ENCODE measurements at places on chromosomes 12 and 14.

DNA sequence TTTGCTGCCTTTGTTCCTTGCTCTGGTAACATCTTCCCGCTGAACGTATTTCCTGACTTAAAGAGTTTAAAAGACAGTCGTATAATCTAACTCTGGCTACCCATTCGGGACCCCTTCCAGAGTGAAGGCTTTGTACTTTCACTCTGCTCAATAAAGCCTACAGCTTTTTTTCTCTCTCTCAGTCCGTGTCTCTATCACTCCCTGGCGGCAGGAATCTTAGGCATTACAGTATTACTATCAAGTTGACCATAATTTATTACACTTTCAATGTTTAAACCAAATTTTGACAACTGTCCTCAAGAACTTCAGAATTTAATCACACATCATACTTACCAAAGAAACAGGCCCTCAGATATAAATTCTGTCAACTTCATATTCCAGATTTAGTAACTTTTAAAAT lies 967.9 kb downstream of the FSCB start:
- peak; percentile 1 for DNase-seq

- DNase-seq = no peak
Measured at GRCh38 chr12:69161829-69162228, 77.5 kb upstream of the CPSF6 start.

GRCh38 chr12:76031081-76031413 lies 529 bp downstream of the PHLDA1 start:
- DNase-seq = no peak

DNA sequence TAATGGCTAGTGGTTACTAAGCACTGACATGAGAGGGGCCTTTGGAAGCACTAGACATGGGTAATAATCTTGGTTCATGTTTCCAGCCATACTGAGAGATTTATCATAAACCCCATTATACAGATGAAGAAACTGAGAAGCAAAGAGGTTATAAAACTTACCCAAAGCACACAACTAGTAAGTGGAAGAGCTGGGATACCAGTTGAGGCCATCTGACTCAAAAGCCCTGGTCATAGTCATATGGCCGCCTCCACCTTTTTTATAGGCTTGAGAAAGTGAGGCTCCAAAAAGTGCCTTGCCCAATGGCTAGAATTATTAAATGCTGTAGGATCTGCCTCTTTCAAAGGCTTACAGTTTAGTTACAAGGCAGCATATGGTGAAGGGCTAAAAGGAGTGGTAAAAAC lies 944 bp downstream of the TXNRD1 start:
- DNase-seq = no peak

GRCh38 chr12:56336361-56337167 lies 2.1 kb upstream of the IL23A start:
- peak; percentile 62 for DNase-seq

- DNase-seq = peak; percentile 87
Measured at GRCh38 chr12:76720068-76720467, 43.8 kb upstream of the ZDHHC17 start.

DNA sequence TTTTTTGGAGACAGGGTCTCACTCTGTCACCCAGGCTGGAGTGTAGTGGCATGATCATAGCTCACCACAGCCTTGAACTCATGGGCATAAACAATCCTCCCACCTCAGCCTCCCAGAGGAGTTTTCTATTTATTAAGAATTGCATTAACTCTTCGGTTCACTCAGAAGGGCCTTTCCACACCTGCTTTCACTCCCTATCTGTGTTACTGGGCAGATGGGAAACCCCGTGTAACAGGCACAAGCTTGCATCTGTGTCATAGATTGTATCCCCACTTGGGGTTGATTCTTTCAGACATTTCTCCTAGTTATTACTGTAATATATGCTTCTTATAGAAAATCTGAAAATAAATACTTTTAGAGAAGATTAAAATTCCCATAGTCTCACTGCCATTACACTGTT lies 38.7 kb downstream of the STX2 start:
- no peak for DNase-seq

GRCh38 chr14:64387232-64387781 lies 846 bp upstream of the MTHFD1 start:
- peak; percentile 24 for DNase-seq

DNA sequence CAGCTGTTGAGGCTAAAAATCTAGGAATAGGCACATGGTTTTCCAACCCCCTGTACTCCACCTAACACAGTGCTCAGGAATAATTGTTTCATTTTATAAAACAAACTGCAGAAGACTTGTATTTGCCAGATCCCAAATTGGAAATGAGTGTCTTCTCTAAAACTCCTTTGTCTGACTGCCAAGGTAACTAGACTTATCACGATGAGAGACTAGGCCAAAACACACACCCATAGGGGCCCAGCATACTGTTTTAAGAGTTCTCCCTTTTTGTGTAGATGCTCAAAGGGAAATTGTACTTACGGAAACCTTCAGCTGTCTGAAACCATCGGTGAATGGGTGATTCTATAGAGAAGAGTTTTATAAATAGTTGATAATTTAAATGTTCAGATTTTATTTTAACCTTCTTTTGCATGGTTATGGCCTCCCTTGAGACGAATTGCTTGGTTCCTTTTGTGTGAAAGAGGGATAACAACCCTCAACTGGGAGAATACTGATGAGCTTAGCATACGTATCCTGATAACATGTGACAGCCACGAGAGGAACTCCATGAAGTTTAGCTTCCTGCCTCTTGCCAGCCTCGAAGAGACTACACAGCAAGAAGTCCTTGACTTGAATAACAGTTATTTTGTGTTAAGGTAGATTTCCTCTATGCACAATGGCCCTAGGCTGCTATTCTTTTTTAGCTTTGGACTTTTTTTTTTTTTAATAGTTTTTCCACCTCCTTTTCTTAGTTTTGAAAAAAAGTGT lies 103.3 kb downstream of the PELI2 start:
- no peak for DNase-seq

GRCh38 chr12:105451211-105451610 lies 120.7 kb downstream of the C12orf75 start:
- no peak for DNase-seq

- peak; percentile 16 for DNase-seq
Measured at GRCh38 chr14:23605931-23606585, 27.5 kb upstream of the JPH4 start.

DNA sequence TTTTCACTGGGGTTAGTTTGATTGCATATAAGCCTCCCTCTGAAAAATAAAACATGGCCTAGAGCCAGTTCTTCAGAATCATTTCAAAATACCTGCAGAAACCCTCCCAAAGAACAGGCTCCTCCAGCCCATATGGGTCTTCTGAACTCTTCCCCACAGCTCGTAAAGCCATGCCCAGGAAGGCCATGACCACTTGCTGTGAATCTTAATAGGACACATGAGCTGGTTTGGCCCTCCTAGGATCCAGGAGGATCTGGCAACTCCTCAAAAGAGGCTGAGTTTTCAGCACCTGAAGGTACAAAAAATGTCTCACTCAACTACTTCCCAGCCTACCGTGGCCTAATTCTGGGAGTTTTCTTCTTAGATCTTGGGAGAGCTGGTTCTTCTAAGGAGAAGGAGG lies 2.4 kb downstream of the MYBPC1 start:
- no peak for DNase-seq

DNA sequence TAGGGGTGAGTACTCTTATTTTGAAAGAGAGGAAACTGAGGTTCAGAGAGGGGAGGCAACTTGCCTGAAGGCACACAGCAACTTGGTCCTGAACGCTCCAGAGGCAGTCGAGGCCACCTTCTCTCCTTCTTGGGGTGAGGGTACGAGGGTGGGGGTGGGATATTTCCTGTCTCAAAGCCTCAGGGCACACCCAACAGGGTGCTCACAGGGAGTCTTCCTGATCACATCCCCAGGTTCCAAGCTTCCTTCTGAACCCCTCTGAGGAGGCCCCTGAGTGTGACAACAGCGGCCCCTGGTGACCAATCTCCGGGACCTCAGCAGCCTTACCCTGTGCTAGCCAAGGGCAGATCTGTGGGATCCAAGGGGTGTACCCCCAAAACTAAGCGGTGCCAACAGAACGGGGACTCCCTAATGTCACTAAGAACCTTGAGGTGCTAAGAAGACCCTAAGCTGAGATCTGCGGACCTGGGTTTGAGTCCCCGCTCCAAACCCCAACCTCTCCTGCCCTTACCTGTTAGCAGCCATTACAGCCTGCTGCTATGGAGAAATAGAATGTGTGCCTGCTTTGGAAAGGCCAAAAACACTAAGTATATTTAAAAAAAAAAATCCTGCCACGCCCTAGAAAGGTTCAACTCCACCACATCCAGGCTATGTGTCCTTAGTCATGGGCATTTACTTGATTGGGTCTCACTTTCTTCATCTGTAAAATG lies 57.9 kb downstream of the TRPV4 start:
- peak; percentile 72 for DNase-seq

GRCh38 chr14:93969082-93969828 lies 7.1 kb downstream of the ASB2 start:
- no peak for DNase-seq

GRCh38 chr14:96180043-96180874 lies 24.4 kb upstream of the BDKRB2 start:
- no peak for DNase-seq

DNA sequence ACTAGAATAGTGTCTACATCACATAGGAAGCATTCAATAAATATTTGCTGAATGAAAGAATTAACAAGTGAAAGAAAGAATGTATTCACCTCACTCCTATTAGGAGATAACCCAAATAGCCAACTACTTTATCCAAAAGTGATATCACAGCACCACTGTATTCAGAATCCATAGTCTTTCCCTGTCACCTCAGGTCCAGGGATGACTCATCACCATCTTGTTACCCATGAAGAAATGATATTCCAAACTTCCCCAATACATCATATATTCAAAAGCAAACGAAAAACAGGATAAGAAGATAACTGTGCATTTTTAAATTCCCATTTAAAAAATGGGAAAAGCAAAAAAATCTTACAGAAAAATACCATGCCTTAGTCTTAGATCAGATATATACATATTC lies 39.1 kb downstream of the TXNDC16 start:
- DNase-seq = no peak

GRCh38 chr14:21467616-21468015 lies 9.1 kb downstream of the RAB2B start:
- DNase-seq = peak; percentile 43

DNA sequence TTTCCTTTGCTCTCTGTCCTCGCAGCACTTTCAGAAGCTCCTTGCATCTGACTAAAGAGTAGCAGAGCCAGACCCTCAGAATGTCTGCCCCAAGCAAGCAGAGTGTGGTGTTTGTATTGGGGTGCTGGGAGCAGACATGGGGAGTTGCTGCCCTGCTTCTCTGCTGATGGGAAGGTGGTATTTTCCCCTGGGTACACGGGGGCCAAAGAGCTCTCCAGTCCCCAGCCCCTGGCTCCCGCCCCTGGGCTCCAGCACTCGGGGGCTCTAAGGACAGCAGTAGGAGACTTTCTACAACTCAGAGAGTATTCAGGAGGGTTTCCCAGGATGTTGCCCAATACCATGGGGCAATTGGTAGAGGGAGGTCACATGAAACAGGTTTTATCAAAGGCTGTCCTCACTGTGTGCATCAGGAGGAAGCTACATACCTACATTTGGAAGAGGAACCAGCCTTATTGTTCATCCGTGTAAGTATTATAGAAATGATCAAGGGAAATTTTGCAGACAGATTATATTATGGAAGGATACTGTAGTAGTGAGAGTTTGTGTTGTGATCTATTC lies 50.3 kb downstream of the DAD1 start:
- no peak for DNase-seq

DNA sequence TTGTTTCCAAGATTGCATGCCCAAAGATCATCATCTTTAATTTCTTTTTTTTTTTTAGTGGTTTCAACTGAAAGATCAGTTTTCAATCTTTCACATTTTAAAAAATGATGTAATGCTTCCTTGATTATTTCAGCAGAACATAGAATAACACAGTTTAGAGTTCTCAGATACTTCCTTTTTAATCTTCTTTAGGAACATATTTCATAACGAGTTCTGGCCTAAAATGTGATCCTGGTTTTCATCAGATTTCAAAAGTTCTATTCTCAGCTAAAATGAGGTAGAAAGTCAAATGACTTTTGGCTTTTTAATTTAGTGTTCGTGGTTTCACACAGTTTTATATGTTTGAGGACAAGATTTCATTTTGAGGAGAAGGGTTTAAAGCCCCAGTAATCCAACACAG lies 40.0 kb upstream of the NR1H4 start:
- DNase-seq = no peak

- peak; percentile 6 for DNase-seq
Measured at GRCh38 chr12:112738531-112738930, 53.0 kb upstream of the RPH3A start.

DNA sequence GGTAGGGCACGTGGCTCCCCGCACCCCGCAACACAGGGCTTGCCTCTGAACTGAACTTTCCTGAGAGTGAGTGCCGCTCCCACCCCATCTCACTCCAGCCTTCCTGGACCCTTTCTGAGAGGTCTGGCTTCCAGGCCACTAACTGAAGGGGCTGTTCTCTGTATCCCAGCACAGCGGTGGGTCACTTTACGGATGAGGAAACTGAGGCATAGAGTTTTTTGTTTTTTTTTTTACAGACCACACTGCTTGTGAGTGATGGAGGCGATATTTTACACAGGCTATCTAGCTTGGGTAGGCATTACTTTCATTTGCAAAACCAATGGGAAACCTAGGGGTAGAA lies 1.2 kb upstream of the TGFB3 start:
- DNase-seq = no peak

All from epithelial cell of esophagus (primary cell).